Activated gamma-delta T cell (primary cell): ENCODE measurements at places on chromosomes 16 and 17.
A peak's percentile ranks its signal among the peaks of the same experiment; 100 is the strongest.

DNA sequence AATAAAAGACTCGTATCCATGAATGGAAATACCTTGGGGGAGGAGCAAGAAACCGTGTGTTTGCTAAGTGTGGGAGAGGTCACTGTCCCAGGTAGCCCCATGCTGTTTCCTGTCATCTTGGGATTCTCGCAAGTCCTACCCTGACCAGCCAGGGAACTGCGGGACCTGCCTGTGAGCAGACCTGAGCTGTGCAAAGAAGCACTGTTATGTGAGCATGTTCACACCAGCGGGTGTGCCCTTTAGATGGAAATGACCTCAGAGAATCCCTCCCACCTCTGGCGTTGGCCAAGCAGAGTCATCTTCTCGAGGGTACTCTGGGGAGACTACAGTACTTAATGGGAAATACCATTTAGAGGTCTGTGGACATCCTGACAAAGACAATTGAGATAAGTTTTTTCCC is 127.0 kb upstream of the MON1B start:
- no peak for DNase-seq

GRCh38 chr16:50099957-50100648 is 34.3 kb downstream of the HEATR3 start:
- no peak for DNase-seq

DNA sequence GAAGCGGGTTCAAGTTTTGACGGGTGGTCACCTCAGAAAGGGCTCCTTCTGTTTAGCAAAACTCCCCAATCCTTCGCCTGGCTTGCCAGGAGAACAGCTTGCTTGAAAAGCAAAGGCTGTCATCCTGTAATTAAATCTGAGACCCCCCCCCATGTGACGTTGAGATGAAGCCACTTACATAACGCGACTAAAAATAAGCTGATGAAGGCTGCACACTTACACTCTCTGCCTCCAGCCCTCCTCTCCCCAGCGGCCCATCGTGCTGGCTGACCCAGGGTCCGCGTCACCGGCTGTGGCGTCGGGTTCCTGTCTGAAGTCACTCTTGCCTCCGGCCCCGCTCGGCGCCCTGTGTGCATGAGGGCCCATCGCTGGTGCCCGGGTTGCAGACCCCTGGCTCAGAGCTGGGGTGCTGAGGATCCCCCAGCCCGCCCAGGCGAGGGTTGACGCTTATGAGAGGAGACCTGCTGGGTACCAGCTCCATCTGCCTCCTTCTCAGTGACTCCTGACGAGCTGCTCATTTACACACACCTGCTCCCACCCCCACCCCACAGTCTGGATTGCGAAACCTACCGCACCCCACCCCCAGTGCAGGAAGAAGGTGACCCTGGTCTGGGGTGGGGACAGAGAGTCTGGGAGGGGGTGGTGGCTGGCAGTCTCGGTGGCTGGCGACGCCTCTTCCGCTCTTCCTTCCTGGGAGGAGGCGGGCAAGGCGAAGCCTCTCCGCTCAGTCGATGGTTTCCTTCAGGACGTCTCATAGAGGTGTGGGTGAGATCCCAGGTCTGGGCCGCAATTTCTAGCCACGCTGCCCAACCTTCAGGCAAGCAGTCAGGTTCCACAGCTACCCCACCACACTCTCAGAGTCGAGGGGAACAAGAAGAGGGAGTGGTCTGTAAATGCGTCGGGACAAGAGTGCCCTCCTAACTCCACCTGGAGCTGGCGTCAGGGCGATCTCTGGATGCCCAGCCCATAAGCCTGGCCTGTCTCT is 3.1 kb upstream of the BAIAP2 start:
- DNase-seq = no peak

GRCh38 chr16:79897104-79897452 is 296.5 kb upstream of the MAF start:
- no peak for DNase-seq

DNA sequence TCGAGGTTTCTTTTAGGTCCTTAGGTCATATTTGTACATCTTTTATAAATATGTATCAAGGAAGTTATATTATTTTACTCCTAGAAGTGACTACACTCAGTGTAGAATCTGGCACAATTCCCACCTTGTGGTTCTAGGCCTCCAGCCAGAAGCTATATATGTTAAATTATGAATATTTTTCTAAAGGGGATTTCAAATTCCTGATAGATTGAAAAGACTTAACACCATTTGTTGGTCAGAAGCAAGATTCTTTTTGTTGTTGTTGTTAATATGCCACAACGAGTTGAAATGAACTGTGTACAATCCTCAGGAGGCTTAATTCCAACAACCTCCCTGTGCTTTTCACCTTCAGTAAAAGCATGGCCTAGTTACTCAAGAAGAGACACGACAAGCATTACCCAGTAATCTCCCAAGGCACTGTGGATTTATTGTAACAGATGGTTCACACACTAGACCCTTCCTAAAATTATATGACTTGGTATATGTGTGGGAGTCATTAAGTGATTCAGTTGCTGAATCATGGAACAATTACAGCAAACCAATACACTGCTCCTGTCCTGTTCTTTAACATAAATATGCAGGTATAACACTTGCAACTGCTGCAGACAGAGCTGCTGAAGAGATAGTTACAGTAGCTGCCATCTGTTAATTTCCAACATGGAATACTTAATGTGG is 964.4 kb upstream of the GOT2 start:
- DNase-seq = no peak

DNA sequence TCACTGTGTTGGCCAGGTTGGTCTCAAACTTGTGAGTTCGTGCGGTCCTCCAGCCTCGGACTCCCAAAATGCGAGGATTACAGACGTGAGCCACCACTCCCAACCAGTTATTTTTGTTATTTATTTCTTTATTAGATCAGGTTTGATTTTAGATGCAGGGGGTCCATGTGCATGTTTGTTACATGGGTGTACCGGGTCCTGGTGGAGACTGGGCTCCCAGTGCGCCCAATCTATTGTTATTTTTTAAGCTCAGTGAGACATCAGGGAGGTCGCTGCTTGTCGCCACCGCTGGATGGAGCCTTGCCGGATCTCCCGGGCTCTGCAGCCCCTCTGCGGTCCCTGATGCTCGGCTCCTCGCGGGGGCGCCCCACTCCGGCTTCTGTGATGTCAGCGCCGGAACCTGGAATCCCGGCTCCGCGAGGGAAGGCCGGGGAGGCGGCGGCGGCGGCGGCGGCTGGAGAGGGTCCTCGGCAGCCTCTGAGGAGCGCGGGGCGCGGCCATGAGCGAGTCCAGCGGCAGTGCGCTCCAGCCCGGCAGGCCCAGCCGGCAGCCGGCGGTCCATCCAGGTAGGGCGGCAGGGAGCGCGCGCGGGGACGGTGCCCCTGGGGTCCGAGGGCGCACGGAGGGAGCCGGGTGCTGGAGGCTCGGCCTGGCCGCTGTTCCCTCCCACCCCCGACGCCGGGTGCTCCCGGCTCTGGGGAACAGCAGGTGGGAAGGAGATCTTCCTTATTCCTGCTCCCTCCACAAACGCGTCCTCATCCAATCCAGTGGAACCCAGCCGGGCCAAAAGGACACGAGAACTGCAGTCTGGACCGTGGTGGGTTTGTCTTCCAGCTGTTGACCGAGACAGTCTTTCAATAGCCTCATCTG is at the start of gene TMC7:
Gene TMC7 (plus strand): TSS at position 370 of the 870 bp plus-strand sequence. CDS start 130 bp downstream, at position 500.
- DNase-seq = no peak

GRCh38 chr16:79211586-79211985 is 389.0 kb downstream of the MAF start:
- no peak for DNase-seq

- no peak for DNase-seq
Observed at GRCh38 chr16:78277321-78278055, 178.0 kb downstream of the WWOX start.

DNA sequence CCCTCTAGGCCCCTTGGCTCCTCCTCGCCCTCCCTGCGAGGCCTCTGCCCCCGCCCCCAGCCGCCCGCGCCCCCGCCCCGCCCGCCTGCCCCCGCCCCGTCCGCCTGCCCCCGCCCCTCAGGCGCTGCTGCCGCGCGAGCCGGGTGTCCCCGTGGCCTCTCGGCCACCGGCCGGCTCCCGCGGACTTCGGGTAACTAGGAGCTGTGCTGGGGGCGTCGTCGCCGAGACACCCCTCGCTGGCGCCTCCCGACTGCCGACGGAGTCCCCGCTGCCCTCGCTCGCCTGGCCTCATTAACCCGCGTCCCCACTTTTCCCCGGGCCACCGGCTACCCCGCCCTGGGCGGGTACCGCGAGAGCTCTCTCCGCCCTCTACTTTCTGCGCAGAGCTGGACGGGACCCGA is at the start of gene TLCD1:
Gene TLCD1 (minus strand): TSS at position 8 of the 401 bp plus-strand sequence. CDS start 136 bp downstream, outside the sequence.
- peak; percentile 55 for DNase-seq

- no peak for DNase-seq
Observed at GRCh38 chr16:54098247-54098646, 188.3 kb downstream of the IRX3 start.

- DNase-seq = peak; percentile 73
Observed at GRCh38 chr17:35460354-35460851, 11.8 kb upstream of the SLFN13 start.

GRCh38 chr16:78494674-78495073 is 395.2 kb downstream of the WWOX start:
- DNase-seq = no peak

GRCh38 chr16:84545114-84545737 is 40.8 kb upstream of the MEAK7 start:
- no peak for DNase-seq

DNA sequence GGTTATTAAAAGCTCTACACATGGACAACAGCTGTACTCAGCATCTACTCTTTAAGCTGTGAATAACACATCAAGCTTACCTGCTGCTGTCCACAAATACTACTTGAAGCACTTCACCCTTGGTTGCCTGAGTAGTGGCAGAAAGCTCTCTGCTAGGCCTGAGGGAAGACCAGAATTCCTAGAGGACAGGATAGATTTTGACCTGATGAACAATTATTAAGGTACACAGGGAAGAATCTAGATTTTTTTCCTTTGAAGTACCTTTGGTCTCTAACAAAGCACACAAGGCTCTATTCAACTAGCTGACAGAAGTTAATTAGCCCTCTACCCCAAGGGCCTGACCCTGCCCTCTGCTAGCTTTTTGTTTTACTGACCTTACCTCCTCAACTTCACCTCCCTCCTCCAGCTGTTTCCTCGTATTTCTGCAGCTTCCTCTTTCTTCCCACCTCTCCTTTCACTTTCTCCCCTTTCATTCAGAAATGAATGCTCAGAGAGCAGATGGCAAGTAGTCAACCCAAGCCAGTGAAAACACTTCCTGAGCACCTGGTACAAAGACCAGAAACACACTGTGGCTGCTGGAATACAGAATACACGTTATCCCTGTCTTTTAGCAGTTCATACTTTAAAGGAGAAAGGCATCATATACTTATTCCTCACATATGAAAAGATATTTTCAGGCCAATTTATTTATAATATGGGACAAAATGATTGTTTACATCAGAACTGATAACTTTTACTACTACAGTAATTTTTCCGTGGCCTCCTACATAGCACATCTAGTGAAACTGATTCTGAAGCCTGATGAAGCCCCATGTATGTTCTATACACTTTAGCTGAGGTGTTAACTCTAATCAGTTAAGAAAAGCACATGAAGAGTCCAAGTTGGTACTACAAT is 5.7 kb upstream of the VEZF1 start:
- DNase-seq = no peak

DNA sequence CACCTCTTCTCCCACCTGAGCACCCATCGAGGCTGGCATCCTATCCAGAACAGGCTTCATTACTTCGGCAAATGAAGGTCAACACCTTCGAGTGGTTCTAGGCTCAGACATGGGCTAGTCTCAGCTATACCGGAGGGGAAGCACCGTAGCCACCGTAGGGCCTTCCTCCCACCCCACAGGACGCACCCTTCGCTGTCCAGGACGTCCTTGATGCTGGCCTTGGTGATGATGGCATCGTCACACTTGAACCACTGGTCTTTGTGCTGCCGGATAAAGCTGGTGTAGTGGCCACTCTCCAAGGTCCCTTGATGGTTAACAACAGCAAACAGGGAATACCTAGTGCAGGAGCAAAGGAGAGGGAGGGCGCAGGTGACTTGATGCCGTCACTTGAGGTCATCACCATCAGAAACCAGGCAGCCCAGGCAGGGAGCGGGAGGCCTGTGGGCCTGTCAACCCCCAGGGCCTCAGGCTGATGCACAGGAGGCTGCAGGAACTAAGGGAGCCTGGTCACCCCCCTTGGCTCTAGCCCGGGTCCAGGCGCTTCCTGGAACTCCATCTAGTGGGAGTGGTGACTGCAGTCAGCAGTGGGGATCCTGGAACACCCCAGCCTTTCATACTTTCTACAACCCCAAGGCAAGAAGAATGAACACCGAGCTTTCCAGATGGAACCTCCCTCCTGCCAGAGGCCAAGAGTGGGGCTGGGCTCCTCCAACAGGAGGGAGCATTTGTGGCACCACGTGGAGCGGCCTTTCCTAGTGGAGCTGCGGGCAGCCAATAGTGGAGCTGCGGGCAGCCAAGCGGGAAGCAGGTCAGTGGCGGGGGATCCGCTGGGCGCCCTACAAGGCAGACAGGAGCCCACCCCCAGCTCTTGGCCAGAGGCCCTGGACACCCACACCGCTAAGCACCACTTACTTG is 38.5 kb downstream of the USP22 start:
- no peak for DNase-seq

DNA sequence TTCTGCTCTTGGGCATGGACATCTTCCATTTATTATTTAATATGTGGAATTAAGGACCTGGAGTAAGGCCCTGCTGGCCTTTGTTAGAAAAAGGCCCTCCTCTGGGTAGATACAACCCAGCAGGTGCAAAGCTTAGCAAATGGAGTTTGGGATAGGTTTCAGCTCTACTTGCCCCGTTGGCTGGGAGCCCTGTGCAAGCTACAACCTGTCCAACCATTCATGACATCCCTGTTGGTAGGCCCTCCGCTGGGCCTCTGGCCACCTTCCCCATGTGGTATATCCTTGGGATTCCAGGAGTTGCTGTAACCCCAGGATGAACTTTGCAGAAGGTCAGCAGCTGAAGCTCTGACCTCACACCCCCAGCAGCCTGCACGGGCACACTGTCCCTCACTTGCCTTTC is 6.4 kb downstream of the NGFR start:
- no peak for DNase-seq

GRCh38 chr17:46785696-46786095 is 32.8 kb downstream of the WNT3 start:
- no peak for DNase-seq

DNA sequence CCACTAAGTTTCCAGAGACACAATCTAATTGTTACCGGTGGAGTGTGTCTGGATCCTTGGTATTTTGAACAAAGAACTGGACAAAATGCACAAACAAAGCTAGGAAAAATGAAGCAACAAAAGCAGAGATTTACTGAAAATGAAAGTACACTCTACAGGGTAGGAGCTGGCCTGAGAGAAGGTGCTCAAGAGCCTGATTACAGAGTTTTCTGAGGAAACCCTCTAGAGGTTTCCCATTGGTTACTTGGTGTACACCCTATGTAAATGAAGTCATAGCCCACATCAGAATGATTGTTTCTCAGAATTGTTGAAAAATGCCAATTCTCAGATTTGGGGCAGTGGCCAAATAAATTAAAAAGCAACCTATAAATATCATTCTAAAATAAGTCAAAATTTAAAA is 436.4 kb downstream of the KCNJ18 start:
- DNase-seq = no peak

DNA sequence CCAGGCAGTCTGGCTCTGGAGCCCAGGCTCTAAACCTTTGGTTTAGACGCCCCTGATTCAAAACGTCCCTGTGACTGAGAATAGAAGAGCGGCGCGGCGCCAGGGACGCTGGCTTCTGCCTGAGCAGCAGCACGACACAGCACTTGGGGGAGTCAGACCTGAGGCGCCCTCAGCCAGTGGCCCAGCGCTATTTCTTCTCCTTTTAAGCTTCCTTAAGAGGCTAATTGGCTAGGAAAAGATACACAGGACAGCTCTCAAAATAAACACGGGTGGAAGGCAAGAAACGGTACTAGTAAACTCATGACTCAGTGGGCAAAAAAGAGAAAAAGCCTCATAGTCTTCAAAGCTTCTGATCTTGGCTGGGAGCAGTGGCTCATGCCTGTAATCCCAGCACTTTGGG is 34.9 kb downstream of the GTF3C1 start:
- no peak for DNase-seq
